DMS79 treated with DMSO at 0.1 percent for 48 hours (cell line): ENCODE measurements at places on chromosomes 3 and 15.

GRCh38 chr3:196166741-196167140, 44.5 kb downstream of the ZDHHC19 start:
- no peak for DNase-seq

DNA sequence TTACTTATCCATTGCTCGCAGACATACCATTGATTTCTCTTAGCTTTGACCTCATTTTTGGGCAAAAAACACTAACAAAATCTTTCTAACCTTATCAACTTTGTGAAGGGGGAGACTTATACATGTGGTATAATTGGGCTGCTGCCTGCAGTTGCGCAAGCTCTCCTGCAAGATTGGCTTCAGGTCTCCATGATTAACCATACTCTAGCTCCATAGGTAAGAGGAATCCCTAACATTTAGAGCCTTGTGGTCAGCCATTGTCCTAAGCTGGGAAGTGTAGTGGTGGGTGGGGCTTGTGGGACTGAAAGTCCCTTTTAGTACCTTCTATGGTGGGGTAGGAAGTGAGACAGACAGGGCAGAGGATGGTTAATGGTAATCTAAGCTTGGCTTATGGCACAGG, 179.6 kb upstream of the THRB start:
- DNase-seq: no peak

GRCh38 chr3:56764904-56765547, 36.7 kb downstream of the ARHGEF3 start:
- no peak for DNase-seq

GRCh38 chr3:64773137-64773536, 85.3 kb upstream of the ADAMTS9 start:
- DNase-seq: no peak

- no peak for DNase-seq
Measured at GRCh38 chr15:98126326-98127085, 166.0 kb downstream of the ARRDC4 start.

DNA sequence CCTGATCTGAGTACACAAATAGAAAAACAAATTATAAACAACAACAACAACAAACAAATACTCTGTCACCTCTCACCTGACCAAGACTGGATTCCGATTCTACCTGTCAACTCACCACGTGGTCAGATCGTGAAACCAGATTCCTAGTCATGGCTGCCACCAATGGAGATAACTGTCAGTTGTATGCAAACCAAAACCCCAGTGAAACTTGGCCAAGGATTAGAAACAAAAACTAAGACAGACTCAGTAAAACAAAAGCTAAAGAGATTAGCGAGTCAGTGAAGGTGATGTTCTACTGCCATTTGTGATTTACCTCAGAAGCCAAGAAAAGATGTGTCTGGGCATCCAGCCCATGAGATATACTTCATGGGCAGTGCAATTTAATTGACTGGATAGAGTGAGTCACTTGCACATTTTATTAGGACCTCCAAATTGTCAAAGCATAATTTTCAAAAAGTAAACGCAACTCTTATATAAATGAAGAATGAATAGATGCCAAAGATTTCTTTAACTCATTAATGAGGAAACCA, 31.1 kb downstream of the PHLDB2 start:
- peak; percentile 70 for DNase-seq

DNA sequence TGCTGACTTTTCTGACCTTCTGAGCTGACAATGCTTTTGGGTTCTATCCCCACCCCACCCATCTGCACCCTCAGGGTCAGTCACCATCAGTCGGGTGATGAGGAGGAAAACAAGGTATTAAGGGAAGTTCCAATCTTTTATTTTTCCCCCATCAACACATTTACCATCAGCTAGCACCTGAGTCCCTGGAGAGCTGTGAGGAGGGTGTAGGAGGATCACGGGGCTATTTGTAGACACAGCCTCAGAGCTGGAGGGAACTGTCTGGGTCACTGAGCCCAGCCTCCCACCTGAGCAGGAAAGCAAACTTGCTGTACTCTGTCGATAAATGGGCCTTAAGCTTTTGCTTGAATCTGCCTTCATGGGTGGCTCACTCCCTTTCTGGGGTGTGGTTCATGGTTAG, 24.8 kb upstream of the ZFAND6 start:
- DNase-seq: no peak

GRCh38 chr3:184237807-184238206, 8.4 kb downstream of the VWA5B2 start:
- no peak for DNase-seq

GRCh38 chr3:193910886-193911738, 224.8 kb upstream of the HES1 start:
- no peak for DNase-seq

GRCh38 chr3:63857311-63857710, 6.3 kb downstream of the THOC7 start:
- no peak for DNase-seq

DNA sequence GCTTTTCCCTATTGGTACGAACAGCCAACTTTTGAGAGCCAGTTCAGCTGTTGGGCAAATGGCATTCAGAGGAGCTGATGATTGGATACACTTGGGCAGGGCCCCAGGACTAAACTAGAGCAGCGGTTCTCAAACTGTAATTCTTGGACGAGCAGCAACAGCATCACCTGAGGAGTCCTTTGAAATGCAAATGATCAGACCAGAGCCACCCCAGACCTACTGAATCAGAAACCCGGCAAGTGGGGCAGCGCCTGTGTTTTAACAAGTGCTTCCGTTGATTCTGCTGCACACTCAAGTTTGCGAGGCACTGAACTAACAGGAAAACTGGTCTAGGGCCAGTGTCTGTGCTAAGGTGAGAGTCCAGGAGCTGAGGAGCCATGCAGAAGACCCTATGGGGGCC, 239.7 kb downstream of the UACA start:
- DNase-seq: no peak

DNA sequence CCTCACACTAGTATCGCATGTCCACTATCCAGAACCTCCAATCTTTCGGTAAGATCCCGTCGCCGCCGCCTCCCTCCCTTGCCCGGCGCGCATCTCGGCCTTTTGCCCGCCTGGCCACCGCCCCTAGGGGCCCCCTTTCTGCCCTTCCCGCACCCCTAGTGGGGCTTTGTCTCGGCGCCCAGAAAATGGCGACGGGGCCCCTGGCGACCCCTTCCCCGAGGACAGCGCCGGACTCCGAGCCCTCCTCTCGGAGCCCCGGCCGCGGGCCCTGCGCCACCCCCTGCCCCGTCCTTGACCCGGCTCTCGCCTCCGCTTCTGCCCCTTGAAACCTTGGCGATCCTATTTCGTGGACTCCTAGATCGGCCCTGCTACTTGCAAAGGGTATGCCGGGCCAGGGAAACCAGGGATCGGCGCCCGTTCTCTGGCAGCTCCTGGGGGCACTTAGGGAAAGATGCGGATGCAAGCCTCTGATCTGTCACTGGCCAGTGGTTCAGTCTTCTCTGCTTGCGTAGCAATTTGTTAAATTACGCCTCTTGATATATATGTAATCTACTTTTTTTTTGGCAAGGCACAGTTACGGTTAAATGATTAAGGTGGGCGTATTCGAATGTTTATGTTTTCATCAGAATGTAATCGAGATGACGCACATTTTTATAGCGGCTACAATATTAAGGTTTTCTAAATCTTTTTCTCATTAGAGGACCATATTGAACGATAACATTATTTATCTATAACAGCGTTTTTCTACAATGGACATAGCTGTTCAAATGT, 603 bp downstream of the EIF1B start:
- no peak for DNase-seq

- no peak for DNase-seq
Measured at GRCh38 chr15:98737159-98737558, 88.8 kb downstream of the IGF1R start.

GRCh38 chr3:190322604-190323245, 479 bp upstream of the CLDN1 start:
- no peak for DNase-seq

- DNase-seq: no peak
Measured at GRCh38 chr3:49022688-49023171, 809 bp downstream of the NDUFAF3 start.

- DNase-seq: peak; percentile 37
Measured at GRCh38 chr3:38521391-38521987, 25.3 kb downstream of the EXOG start.

DNA sequence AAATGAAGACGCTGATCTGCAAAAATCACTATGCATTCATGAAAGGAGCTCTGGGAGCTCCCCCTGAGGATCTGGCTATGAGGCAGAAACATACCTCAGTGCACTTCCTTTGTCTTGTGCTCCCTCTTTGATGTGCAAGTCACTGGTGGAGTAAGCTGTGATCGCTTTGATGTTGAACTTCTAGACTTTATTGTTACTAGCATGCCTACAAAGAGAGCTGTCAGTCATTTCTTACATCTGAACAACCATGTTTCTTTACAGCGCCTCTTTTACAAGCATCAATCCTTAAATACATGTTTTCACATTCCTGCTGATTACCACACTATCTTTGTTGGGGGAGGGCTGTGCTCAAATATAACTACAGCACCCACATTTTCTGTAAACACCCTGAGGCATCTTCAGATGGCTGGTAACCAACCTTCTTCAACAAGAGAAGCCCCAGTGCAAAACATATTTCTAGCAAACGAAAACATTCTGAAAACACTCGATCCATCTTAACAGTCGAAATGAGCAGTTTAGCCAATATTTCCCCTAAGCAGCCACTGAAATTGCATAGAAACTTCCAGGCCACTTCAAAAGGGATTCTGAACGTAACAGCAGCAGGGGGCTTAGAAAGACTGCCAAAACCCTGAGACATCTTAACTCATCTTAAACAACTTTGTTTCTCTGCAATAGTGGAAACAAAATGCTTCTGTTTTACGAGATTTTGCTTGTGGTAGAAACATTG, 101.9 kb upstream of the ICE2 start:
- no peak for DNase-seq

- DNase-seq: no peak
Measured at GRCh38 chr3:188937389-188937788, 234.4 kb upstream of the TPRG1 start.

DNA sequence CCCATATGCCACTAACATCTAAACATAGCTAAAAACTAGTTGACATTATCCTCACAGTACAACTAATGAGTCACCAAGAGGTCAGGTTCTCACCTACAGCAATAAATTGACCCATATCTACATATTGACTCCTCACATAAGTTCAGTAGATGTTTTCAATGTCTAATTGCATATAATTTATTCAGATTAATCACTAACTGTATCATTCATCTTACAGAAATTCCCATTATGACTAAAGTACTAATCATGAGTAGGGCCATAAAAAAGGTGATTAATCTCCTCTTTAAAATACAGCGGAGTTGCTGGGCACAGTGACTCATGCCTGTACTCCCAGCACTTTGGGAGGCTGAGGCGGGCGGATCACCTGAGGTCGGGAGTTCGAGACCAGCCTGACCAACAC, 82.4 kb upstream of the ST3GAL6 start:
- DNase-seq: no peak

GRCh38 chr15:94036156-94036555, 195.2 kb upstream of the MCTP2 start:
- no peak for DNase-seq

DNA sequence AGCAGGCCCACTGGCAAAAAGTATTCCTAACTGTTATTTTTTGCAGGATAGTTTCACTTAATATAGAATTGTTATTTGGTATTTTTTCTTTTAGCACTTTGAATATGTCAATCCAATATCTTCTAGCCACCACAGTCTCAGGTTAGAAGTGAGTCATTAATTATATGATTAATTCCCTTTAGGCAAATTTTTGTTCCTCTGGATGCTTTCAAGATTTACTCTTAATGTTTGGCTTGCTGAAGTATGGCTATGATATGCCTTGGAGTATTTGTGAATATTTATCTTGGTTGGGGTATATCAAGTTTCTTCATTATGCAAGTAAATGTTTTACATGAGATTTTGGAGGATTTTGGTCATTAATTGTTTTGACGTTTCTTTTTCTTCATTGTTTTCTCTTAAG, 152.1 kb upstream of the ALCAM start:
- DNase-seq: no peak

DNA sequence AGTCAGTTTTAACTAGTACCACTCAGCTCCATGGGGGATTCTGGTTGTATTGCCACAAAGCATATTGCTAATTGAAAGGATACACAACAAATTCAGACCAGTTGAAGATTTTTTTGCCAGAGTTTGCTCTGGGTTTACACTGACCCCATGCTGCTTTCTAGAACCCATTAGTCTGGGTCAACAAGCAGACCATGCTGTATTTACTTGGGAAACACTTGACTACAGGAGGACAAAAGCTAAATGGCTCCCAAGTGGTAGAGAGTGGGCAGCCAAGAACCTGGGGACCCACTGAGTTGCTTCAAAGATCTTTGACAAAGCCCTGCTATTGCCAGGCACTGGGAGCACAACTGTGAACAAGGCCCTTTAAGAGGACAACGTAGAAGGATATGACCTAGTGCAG, 86.8 kb upstream of the PSMD6 start:
- DNase-seq: peak; percentile 71

- no peak for DNase-seq
Measured at GRCh38 chr3:69095636-69096035, 10.9 kb downstream of the ARL6IP5 start.

DNA sequence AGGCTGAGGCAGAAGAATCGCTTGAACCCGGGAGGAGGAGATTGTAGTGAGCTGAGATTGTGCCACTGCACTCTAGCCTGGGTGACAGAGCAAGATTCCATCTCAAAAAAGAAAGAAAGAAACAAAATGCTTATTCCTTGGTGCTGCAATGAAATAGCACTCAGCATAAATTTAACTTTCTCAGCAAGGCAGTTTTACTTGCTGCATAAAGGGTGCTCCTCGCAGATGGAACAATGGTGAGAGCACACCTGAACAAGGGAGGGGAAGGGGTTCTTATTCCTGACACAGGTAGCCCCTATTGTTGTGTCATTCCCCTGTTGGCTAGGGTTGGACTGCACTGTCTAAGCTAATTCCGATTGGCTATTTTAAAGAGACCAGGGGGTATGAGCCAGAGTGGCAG, 17.1 kb downstream of the PAK2 start:
- no peak for DNase-seq

- no peak for DNase-seq
Measured at GRCh38 chr3:23747841-23748240, 57.9 kb upstream of the UBE2E1 start.

DNA sequence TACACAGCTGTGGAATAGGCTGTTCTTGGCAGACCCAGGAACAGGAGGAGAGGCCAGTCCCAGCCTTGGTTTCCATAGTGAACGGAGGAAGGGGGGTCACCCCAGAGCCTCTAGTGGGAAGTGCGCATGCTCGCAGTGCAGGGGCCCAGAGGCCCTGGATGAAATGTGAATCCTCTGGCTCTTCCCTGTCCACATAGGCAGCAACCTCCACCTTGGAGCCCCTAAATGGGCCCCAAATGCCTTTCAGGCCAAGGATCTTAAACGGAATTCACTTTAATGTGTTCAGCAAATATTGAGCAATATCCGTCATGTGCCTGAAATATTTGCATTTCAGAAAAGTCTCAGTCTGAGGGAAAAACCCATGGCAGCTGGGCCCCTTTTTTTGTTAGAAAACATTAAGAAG, 3.3 kb upstream of the NDN start:
- no peak for DNase-seq

DNA sequence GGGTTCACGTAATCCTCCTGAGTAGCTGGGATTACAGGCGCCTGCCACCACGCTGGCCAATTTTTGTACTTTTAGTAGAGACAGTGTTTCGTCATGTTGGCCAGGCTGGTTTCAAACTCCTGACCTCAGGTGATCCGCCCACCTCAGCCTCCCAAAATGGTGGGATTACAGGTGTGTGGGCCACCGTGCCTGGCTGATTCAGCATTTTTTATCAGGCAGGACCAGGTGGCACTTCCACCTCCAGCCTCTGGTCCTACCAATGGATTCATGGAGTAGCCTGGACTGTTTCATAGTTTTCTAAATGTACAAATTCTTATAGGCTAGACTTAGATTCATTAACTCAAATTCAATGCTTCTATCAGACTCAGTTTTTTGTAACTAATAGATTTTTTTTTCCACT, 9.4 kb downstream of the VHL start:
- DNase-seq: no peak
